ENCODE measurements at places on chromosomes 13 and 19.

GRCh38 chr13:101965096-101965495 is 436.8 kb downstream of the FGF14 start:
- no peak for DNase-seq

DNA sequence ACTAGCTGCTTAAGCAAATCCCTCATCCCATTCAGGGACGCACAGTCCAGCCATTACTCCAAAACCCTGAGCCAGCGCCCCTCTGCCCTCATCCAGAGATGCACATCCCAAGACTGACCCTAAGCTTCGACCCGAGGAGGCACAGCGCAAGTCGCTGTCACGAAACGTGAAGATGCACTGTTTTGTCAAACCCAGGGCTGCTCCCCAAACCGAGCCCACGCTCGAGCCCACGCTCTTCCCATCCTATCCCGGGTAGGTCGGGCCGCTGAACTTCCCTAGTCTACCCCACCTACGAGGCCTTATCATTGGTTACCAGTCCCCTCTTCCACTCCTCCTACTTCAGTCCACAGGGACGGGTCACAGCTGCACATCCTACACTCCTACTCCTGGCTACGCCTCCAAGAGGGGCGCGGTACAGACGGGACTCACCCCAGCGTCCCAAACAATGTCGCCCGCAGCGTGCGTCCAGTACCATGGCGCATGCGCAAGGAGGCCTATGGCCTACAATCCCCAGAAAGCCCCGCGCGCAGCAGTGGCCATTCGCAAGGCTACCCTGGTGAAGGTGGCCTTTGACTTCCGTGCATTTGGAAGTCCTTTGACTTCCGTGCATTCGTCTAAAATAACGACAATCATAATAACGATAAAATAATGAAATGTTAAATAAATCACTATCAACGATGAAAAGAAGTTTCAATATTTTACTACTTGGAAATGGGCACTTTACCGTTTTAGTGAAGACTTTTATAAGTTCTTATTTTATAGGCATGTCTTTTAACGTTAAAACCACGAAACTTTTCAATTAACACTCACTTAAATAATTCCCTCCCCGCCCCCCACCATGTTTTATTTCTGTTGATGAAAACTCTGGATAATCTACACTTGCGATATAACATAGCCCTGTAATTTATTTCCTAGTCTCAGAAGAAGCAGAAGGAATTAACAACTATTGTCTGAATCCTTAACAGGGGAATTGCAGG is at the start of gene ZNF285:
Gene ZNF285 (minus strand): TSS at position 470 of the 977 bp plus-strand sequence. CDS start 4,395 bp downstream, outside the sequence.
- DNase-seq = peak; percentile 89

- no peak for DNase-seq
Observed at GRCh38 chr19:45413497-45413896, 7.1 kb downstream of the POLR1G start.

GRCh38 chr13:73273745-73274144 is 214.9 kb downstream of the KLF5 start:
- DNase-seq = no peak

DNA sequence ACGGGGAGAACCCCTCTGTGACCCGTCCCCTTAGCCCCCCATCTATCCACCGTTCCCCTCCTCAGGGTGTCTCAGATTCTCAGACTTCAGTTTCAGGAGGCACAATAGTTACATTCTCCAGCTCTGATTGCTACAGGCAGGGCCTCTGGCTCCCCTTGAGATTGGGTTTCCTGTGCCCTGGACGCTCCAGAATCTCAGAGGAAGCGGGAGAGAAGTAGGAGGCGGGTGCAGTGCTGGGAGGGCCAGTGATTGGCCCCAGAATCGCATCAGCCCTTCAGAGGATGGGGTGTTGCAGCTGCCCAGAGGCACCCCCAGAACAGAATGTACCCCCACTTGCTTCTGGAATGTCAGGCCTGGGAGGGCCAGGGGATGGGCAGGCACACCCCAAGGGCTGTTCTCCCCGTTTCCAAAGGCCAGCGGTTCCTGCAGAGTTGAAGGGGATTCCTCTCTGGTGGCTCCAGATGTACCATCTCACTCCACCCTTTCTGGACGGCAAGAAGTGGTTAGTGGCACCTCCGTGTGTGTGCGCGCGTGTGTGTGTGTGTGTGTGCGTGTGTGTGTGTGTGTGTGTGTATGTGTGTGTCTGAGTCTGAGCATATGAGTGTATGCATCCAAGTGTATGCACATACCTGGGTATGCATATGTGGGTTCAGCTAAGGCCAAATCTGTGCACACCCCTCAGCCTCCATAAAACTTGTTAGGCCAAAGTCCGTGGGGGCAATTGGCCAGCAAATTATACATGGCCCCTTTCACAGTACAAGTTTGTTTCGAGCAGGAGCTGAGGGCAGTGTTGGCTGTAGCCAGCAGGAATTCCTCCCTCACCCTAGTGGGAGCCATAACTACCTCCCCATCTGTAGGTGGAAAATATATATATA is 35.5 kb downstream of the LYL1 start:
- DNase-seq = no peak

DNA sequence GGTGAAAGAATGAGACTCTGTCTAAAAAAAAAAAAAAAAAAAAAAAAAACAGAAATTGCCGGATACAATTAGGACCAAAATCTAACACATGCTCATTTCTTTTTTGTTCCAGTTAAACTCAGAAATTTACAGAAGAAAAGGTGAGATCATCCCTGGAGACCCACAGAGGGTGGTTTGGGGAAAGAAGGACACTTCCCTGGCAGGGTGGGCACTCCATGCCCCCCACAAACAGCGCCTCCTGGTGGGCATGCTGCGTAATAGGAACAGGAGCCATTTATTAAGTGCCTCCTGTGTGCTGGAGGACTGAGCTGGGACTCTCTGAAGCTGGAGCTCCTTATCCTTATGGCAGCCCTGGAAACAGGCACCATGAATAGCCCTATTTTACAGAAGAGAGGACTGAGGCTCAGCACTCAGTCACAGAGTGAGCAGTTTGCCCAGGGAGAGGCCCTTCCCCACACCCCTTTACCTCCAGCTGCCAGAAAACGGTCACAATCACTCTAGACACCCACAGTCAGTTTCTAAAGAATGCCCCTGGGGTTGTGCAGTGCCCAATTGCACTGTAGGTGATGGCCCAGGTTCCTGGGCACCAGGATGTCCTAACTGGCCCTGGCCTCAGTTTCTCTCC is 10.1 kb downstream of the C19orf38 start:
- peak; percentile 60 for DNase-seq

GRCh38 chr13:100473087-100473486 is 115.5 kb downstream of the GGACT start:
- no peak for DNase-seq

DNA sequence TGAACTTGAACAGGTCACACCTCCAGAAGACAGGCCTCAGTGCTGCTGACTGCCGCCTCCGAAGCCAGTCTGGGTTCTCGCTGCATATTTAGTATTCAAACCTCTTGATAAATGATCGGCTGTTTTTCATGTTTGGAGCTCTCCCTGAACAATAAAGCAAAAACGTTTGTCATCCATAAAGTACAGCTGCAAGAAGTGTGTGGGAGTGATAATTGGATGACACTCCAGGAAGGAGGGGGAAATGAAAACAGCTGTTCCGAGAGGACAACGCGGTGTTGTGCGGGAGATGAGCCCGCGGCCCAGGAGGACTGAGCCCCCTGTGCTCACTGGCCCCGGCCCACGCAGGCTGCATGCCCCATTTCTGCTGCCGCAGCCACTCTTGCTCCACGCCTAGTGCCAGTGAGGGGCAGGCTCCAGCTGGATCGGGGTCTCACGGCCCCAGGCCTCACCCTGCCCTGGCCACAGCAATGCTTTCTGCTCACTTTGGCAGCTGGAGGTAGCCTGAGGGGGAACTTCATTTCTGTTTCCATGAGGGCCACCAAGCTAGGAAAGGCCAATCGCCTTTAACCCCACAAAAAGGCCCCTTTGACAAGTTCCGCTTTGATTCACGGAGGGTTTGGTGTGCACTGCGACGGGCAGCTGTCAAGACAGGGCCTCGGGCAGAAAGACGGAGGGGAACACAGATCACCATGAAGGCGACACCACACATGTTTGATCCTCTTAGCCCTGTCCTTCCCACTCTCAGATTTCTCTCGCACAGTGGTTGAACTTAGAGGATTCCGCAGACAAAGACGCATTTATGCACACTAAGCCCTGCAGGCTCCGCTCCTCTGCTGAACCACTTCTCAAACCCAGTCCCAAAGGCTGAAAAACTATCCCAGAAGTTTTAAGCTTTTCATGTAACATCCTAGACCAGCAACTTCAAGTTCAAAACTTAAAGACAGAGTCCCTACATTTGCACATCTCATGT is 537.6 kb downstream of the EFNB2 start:
- DNase-seq = no peak

DNA sequence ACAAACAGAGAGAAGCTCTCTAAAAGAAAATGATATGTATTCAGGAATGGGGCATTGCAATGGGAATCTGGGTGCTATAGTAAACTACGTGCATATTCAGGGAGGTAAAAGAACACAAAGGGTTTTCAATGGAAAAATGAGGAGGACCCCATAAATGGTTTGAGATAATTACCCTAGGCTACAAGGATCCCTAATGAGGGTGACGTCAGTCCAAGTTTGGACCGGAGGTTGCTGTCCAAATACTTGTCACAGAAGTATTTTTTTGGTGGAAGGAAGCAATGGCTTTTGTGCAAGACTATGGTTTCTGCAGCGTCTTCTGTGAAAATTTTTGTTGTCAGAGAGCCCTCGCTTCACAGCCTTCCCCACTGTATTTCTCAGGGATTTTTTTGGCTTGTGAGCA is 995 bp upstream of the CEACAM18 start:
- DNase-seq = no peak

DNA sequence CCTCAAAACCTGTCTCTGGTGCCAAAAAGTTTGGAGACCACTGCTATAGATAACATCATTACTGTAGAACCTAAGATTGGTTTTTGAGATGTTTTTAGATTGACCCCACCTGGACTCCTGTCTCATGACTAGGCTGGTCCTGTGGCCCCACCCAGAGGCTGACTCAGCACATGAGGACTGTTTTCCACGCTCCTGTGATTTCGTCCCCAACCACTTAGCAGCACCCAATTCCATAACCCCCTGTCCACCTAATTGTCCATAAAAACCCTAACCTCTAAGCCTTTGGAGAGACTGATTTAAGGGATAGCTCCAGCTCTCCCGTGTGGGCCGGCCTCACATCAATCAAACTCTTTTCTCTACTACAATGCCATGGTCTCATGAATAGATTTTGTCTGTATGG is 25.6 kb upstream of the GAS6 start:
- DNase-seq = no peak

- no peak for DNase-seq
Observed at GRCh38 chr19:37899966-37900365, 6.4 kb downstream of the WDR87 start.

DNA sequence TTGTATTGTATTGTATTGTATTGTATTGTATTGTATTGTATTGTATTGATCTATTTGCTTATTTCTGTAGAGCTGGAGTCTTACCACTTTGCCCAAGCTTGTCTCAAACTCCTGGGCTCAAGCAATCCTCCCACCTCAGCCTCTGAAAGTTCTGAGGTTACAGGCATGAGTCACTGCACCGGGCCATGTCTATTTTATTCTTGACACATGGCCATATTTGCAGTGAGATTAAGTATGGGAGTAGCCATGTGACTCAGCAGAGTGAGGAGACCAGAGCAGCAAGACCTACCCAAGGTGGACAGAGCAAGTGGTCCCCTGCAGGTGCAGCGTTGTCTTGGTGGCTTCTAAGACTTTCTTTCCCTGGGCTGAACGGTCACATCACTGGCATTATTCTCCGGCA is 49.1 kb upstream of the UBAC2 start:
- DNase-seq = no peak

DNA sequence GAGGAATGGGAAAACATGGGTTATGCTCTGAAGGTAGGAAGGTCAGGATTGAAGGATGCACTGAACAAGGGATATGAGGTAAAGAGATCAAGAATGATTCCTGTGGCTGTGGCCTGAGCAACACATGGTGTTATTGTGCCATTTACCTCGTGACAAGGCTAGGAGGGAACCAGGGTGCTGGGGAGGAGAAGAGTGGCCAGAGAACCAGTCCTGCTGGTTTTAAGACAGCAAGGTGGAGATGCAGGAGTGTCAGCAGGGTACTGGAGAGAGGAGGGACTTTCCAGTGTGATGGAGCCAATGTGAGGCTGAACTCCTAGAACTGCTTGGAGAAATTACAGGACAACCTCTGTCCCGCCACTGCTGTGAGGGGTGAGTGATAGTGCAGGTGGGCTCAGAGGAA is 282.4 kb downstream of the MYO16 start:
- no peak for DNase-seq

- no peak for DNase-seq
Observed at GRCh38 chr13:37194428-37194861, 89.0 kb upstream of the CSNK1A1L start.

Measured in endothelial cell (in vitro differentiated cells).